ENCODE measurements at places on chromosomes 4 and X.

- peak; percentile 22 for DNase-seq
These were observed at the start of gene MXRA5 for GRCh38 chrX:3346501-3347259. Gene MXRA5 (minus strand): TSS chrX:3346652. CDS start chrX:3343833, 2,819 bp downstream.

GRCh38 chr4:40719008-40719623 lies 30.6 kb upstream of the NSUN7 start:
- peak; percentile 36 for DNase-seq

GRCh38 chr4:177265729-177266128 lies 43.9 kb upstream of the NEIL3 start:
- no peak for DNase-seq

DNA sequence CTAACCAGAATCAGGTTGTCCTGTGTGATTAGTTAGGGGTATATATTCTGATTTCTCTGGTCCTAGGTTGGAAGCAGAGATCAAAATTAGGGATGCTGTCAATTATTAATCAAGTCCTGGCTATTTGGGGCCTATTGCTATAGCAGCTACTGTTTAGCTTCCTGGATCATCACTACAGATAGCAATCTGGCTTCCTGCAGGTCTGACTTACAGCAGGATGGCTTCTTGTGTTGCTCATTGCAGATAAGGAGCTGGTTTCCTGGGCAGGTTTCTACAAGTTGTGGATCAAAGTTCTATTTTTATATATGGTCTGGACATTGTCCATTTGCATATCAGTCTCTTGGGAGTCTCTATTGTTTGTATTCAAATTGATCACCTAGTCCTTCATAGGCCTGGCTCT lies 57.7 kb upstream of the C4orf54 start:
- no peak for DNase-seq

GRCh38 chr4:83613994-83614393 lies 78.1 kb downstream of the GPAT3 start:
- no peak for DNase-seq

DNA sequence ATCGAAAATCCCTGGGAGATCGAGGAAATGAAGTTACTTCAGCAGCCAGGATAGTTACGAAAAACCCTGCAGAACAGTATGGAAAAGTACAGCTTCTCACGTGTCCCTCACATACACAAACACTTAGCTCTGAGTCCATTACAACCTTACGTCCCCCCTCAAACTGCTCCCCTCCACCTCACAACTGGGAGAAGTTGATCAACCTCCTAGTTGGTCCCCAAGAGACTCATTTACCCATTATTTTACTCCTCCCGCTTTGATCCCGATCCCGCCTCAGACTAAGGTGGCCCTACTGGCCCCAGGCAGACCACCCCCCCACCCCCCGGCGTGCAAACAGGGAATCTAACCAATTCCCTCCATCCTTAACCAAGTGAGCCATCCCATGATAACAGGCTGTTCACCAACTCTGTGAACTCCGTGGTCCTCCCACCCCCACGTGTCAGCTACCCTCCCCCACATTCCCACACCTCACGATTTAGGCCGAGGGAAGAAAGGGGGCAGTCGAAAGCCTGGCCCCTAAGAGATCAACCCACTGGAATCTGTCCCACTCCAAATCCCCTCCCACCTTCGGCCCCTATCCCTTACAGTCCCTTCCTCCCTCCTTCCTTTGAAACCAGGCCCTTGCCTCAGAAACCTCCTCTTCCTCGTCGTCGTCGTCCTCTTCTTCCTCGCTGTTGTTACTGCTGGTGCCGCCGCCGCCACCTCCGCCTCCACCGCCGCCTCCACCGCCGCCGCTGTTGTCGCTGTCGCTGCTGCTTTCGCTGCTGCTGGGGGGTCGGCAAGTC lies 755 bp downstream of the ANKRD17 start:
- no peak for DNase-seq

- DNase-seq = no peak
These were observed 76.1 kb upstream of the FAM241A start for GRCh38 chr4:112069110-112069509.

DNA sequence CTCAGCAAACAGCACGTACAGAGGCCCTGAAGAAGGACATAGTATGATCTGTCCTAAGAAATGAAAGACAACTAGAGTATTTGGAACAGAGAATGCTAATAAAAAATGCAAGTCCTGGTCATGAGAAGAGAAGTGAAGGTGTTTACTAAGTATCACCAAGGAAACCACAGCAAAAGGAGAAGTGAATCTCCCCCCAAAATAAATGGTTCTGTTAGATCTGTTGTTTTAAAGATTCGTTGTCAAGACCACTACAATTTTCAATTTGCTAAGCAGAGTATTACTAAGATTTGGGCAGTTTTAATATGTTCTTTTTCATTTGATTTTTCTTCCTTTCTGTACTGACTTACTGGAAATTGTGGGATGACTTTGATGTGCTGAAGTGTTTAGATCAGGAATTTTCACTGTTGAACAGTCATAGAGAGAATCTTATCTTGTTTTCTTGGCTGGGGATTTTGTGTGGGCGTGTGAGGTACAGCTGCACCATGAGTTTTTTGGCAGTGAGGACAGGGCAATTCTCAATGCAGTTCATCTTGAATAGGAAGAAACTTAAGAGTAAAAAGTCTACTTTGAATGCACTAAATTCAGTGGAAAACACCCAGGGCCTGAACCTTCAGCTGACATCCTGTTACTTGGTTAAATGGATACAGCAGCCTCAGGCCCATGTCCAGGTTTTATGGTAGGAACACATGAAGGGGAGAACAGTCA lies 132.2 kb downstream of the STIM2 start:
- no peak for DNase-seq

DNA sequence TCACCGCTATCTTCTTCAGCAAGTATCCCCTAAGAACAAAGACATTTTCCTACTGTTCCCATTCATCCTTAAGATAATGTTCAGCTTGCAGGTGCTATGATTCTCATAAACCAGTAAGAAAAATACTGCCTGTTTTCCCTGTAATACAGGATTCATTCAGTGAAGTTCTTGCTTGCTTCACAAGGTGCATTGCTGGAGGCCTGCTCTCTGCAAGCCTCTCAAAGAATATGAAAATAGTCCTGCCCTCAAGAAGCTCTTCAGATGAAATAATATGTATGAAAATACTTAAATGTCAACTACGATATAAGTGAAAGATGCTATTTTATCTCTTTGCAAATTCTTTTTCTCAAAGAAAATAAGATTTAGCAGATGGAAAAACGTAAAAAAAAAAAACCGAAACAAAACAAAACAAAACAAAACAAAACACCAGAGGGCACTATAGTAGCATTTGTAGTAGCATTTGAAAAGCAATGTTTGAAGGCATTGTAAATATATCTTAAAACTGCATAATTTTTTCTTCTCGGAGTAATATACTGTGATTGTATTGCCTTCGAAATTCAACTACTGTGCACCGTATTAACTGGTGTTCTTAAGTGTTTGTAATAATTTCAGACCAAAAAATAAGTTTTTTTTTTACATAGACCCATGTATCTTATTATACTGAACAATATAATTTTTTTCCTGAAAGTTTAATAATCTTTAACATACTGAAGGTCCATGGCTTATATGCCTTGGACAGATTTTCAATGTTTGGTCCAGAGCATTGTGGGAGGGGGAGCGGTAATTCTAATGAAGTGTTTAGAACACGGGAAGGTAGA lies 26.0 kb downstream of the ADH4 start:
- DNase-seq = no peak

GRCh38 chr4:110201502-110201901 lies 3.1 kb upstream of the ELOVL6 start:
- no peak for DNase-seq

GRCh38 chr4:181860668-181861067 lies 382.5 kb upstream of the TENM3 start:
- peak; percentile 20 for DNase-seq

DNA sequence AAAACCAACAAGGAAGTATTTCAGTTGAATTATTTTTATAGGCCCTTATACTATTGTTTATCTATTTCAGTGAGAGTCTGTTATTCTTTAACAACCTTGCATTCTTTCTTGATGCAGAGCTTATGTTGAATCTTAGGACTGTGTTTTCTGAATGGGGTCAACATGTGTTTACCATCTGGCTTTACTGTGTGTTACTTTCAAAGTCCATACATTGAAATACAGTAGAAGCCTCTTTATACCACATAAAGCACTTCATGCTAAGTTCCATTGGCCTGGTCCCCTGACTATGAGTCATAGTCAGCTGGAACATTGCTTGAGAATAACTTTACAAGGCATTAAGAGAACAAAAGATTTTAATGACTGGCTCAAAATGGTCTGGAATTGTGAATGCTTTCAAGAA lies 152.6 kb downstream of the GASK1B start:
- DNase-seq = peak; percentile 97

DNA sequence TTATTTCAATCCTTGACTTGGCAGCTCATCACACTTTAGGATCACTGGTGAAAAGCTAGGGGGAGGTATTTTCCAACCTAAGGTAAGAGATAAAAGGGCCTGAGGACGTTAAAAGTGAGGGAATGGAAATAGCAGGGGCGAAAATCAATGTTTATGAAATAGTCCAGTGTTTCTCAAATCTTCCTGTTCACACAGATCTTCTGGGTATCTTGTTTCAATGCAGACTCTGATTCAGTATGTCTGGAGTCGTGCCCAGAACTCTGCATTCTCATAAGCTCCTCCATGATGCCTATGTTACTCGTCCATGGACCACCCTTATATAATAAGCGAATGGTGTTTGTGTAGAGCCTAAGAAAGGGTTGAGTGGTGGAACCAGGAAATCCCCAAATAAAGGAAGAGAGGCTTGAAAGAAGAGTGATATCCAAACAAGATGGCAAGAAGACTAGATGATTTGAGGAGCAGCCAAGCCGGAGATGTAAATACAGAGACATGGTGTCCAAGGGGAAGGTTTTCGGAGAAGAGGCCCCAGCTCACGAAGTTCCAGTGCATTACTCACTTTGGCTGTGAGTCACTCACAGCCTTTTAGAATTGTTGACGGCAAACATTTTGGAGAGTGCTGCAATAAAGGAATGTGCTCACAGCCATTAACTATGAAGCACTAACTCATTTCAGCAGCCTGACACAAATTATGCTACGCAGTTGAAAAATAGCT lies 215.6 kb upstream of the PPARGC1A start:
- peak; percentile 96 for DNase-seq

GRCh38 chr4:22490718-22491315 lies 25.0 kb downstream of the ADGRA3 start:
- no peak for DNase-seq

DNA sequence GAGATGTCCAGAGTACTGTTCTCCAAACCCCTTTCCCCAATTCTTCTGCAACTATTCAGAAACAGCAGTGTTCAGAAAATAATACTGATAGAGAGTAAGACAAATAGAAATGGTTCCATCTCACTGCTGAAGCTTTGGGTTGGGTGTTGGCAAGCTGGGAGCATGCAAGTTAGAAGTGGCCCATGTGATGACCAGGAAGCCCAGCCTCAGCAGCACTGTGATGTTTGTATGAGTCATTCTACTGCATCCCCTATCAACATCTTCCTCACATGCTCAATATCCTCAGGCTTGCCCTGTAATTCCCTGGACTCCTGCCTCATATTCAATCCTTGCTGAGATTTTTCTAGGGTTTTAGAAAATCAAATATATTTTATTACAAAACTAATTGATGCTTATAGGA lies 96.5 kb downstream of the CHRDL1 start:
- no peak for DNase-seq

DNA sequence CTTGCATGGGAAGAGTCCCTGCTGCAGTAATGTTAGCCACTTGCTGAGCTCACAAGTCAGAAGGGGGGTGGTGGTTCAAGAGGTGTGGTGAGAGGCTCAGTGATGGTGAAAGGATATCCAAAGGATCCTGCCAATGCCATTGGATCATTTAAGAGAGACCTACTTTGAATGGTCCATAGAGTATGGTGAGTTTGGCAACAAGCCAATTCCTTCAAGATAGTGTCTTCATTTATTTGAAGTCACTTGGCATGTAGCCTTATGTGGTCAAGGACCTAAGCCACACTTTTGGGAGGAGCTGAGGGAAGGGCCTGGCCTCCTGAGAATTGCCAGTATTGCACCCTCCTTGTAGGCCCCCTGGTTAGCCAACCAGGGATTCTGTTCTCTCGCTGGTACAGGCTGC lies 87.9 kb downstream of the TSPAN7 start:
- DNase-seq = no peak

DNA sequence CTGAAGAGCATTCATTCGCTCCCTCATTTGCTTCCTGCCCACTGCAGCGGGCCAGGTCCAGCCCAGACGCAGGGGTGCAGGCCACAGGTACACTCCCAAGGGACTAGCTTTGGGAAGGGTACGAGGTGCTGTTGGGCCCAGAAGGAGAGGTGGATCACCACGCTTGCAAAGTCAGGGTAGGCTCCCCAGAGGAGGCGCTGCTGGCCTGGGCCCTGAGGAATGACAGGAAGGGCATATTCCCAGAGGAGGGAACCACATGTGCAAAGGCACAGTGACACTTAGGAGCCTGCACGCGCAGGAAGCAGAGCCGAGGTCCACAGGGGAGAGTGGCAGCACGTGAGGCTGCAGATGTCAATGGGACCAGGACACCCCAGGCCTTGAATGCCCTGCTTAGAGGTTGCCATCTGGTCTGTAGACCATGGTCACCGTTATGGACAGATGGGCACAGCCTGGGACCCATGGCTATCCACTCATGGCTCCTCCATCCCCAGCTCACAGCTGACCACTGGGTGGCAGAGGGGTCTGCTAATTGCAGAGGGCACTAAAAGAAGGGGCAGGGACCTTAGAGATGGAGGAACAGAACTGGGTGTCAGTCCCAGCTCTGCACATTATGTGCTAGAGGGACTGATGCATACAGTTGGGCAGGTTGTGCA lies 7.9 kb downstream of the HTRA3 start:
- no peak for DNase-seq

- no peak for DNase-seq
These were observed 114.8 kb upstream of the ATP6AP2 start for GRCh38 chrX:40465735-40466551.

DNA sequence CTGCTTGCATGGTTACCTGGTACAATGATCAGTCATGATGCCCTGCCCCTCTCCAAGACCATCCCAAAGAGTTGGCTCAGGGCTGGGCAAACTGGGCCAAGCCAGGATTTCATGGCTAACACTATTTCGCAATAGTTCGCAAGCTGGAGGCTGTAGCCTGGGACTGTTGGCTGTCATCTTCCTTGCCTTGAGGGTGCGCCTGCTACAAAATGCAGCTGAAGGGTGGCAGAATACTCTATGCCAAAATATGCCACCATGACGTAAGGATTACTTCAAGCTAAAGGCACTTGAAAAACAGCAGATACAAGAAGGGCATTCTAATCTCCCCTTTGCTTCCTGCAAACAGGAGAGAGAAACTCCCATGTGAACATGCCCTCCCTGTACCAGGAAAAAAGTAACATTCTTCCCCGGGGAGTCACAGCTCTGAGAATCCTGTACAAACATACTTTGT lies 21.0 kb downstream of the SAT1 start:
- no peak for DNase-seq

GRCh38 chrX:13167481-13168231 lies 123.2 kb upstream of the FAM9C start:
- no peak for DNase-seq

DNA sequence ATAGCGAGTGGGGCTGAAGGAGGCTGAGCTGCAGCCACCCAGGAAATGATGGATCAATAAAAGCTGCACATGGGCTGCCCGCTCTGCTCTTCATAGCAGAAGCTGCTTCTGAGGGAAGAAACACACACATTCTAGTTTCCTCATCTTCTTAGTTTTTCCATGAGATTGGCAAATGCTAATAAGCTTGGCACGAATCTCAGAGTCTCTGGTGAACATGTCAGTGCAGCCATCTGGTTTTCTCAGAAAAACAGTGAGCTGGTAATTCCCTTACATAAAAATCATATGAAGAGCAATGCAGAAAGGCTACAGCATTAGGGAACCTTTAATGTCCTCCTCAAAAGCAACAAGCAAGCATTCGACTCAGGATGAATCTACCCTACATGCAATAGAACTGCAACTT lies 69.9 kb downstream of the GATB start:
- no peak for DNase-seq
